ENCODE measurements at places on chromosomes 4 and X. TPM values are rescaled to one million over a fixed set of nuclear protein-coding genes. Genes with fewer than 3 reads are reported as not detected.

DNA sequence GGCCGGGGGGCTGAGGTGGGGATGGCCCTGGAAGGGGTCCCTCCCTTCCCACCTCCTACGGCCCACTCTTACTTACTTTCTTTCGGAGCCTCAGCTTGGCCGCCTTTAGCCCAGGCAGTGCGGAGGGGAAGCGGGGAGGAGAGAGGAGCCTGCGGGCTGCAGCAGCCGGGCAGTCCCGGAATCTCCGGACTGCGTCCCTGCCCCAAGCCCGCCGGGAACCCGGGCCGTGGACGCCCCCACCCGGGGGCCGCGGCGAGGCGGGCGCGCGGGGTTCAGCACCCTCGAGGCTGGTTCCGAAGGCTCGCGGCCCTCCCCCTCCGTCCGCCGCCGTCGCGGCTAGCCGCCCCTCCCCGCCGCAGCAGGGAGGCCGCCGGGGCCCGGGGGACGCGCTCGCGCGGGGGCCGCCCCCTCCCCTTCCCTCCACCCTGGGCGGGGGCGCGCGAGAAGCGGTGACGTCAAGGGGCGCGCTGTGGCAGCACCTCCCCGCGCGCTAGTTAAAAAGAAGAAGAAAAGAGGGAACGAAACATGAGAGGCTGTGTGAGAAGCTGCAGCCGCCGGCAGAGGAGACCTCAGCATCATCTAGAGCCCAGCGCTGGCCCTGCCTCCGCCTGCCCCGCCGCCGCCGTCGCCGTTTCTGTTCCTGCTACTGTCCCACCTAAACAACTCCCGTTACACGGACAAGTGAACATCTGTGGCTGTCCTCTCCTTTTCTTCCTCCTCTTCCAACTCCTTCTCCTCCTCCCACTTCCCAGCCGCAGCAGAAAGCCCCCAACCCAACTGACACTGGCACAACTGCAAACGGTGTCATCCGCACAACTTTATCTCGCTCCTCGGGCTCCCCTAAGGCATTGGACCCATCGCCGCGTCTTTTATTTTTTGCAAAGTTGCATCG, at the start of gene HHIP:
Gene HHIP, plus strand, starts transcription at position 526 of the 892 bp plus-strand sequence. CDS start 520 bp downstream, outside the sequence.
- no peak within 1 kb of the TSS for H3K27ac ChIP-seq
- peak within 1 kb of the TSS; percentile 51 for H3K4me3 ChIP-seq
- peak; percentile 61 for DNase-seq
- H3K36me3 ChIP-seq: no peaks in the 10 kb centered on the region
- peaks cover 24% of the 10 kb centered on the region for H3K27me3 ChIP-seq
- peaks cover 22% of the 10 kb centered on the region for H3K4me1 ChIP-seq

Gene FAM47E
- 0.15 TPM for polyA plus RNA-seq

Gene PDGFC
- not detected for polyA plus RNA-seq

Gene VEGFD
- polyA plus RNA-seq: not detected

Gene PCDH19
- not detected for polyA plus RNA-seq

Gene ADH1B
- not detected for polyA plus RNA-seq

Gene ANOS1
- polyA plus RNA-seq: not detected

DNA sequence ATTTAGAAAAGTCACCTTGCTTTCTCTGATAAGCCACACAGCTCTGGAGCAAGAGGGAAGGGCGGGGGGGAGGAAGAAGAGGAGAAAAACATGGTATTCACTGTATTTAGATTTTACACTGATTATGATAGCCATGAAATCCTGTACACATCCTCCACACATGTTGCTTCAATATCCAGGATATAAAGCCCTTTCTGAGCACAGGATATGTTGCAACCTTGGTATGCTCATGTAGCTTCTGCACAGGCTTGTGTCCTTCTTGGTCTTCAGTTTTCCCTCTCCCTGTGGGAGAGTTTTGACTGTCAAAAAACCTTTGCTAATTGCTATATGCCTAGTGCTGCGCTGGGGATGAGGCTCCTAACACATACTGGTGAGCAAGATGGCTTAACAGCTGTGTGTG, 61.9 kb upstream of the DAPP1 start:
- H3K27me3 ChIP-seq: no peaks in the 10 kb centered on the region
- H3K27ac ChIP-seq: no peak overlapping the region
- no peaks in the 10 kb centered on the region for H3K4me1 ChIP-seq
- H3K36me3 ChIP-seq: no peaks in the 10 kb centered on the region

Gene CD38
- 12.9 TPM for polyA plus RNA-seq

GRCh38 chr4:42306221-42307109, 90.8 kb upstream of the SHISA3 start:
- no peaks in the 10 kb centered on the region for H3K4me1 ChIP-seq
- no peak overlapping the region for H3K4me3 ChIP-seq
- H3K27me3 ChIP-seq: no peaks in the 10 kb centered on the region

DNA sequence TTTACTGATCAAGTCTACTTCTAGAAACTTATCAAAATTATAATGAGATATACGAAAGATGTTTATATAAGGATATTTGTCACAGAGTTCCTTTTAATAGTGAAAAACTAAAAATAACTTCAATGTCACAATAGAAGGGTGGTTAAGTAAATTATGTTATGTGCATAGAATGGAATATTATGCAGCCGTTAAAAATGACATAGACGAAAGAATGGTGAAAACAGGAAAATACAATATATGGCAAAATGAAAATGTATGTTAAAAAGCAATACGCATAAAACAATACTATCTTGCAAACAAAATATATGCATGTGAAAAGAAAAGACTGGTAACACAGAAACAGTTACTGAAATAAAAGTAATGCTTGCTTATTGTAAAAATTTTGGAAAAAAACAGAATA, 19.1 kb downstream of the ZDHHC9 start:
- no peaks in the 10 kb centered on the region for H3K36me3 ChIP-seq
- H3K27ac ChIP-seq: no peak overlapping the region
- DNase-seq: no peak
- H3K4me3 ChIP-seq: no peak overlapping the region
- H3K4me1 ChIP-seq: peaks cover 4% of the 10 kb centered on the region

Gene CITED1
- polyA plus RNA-seq: not detected
